Aorta (tissue), 5 donors: ENCODE measurements at places on chromosomes 11 and 22. TPM values are rescaled to one million over a fixed set of nuclear protein-coding genes. Genes with fewer than 3 reads are reported as not detected.

NAT10 gene
- total RNA-seq = 42.4 TPM

DNA sequence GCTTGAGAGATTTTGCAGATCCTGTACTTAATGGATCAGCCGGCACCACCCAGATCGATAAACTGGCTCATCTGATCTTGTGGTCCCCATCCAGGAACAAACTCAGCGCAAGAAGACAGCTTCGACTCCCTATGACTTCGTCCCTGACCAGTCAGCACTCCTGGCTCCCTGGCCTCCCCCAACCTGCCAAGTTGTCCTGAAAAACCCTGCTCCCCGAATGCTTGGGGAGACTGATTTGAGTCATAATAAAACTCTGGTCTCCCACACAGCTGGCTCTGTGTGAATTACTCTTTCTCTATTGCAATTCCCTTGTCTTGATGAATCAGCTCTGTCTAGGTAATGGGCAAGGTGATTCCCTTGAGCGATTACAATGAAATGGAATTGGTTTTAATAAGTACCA, 29.5 kb downstream of the OR2AG2 start:
- no peaks in the 10 kb centered on the region for H3K4me1 ChIP-seq
- H3K27me3 ChIP-seq = no peaks in the 10 kb centered on the region
- no peak for DNase-seq

GRCh38 chr11:107562647-107563208, 2.8 kb downstream of the ALKBH8 start:
- H3K27me3 ChIP-seq = no peaks in the 10 kb centered on the region
- H3K27ac ChIP-seq = no peak overlapping the region
- peaks cover 3% of the 10 kb centered on the region for H3K4me1 ChIP-seq
- H3K36me3 ChIP-seq = no peaks in the 10 kb centered on the region

DNA sequence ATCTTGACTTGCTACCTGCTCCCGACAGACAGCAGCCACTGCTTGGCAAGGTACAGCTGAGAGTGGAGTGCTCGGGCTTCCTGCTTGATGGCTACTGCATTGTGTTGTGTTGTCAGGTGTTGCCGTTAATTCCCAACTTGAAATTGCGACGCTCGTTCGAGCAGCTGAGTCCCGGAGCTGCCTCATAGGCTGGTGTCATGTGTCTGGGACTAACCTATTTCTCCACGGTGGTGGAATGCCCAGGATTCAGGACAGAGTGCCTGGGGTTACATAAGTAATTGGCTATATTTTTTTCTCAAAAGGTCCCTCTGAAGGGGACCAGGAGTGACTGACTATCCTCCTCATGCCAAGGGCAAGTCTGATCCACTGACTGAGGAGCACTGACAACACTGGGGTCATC, 18.5 kb downstream of the COMMD9 start:
- H3K27ac ChIP-seq = no peak overlapping the region
- H3K4me3 ChIP-seq = no peak overlapping the region
- H3K27me3 ChIP-seq = no peaks in the 10 kb centered on the region
- H3K4me1 ChIP-seq = no peaks in the 10 kb centered on the region

GRCh38 chr11:34305193-34305592, 52.6 kb downstream of the ABTB2 start:
- DNase-seq = no peak
- H3K27ac ChIP-seq = no peak overlapping the region
- no peak overlapping the region for H3K4me3 ChIP-seq
- H3K36me3 ChIP-seq = no peaks in the 10 kb centered on the region
- no peaks in the 10 kb centered on the region for H3K27me3 ChIP-seq
- no peaks in the 10 kb centered on the region for H3K4me1 ChIP-seq

GRCh38 chr11:92837595-92837994, 131.9 kb upstream of the MTNR1B start:
- H3K27ac ChIP-seq = no peak overlapping the region
- no peaks in the 10 kb centered on the region for H3K36me3 ChIP-seq
- H3K27me3 ChIP-seq = no peaks in the 10 kb centered on the region
- no peaks in the 10 kb centered on the region for H3K4me1 ChIP-seq
- DNase-seq = no peak
- no peak overlapping the region for H3K4me3 ChIP-seq

- H3K36me3 ChIP-seq = no peaks in the 10 kb centered on the region
- no peaks in the 10 kb centered on the region for H3K27me3 ChIP-seq
- no peak overlapping the region for H3K27ac ChIP-seq
- H3K4me1 ChIP-seq = no peaks in the 10 kb centered on the region
- no peak overlapping the region for H3K4me3 ChIP-seq
Measured at GRCh38 chr22:32874385-32874784, 72.9 kb downstream of the TIMP3 start.

DNA sequence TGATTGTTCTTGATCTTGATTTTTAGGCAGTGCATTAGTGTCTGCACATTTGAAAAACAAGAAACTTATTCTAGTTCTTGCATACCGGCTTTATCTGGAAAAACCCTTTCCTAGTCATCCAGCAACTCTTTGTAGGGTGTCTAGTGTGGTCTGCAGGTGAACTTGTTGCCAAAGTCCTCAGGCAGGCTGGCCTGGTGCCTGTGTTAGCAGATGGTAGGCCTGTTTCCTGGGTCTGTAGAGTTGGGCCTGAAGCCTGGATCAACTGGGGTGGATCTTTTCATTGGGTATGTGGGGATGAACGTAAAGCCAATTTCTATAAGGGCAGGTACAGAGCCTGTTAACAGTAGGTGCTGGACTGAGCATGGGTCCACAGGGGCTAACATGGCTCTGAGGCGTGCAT, 5.6 kb upstream of the GLYATL1 start:
- H3K27me3 ChIP-seq = peaks cover 2% of the 10 kb centered on the region
- H3K4me1 ChIP-seq = no peaks in the 10 kb centered on the region
- DNase-seq = no peak
- no peak overlapping the region for H3K4me3 ChIP-seq
